ENCODE measurements at places on chromosomes 7 and 10. TPM values are rescaled to one million over a fixed set of nuclear protein-coding genes. Genes with fewer than 3 reads are reported as not detected.

GRCh38 chr7:136549756-136550155 lies 318.7 kb upstream of the CHRM2 start:
- no peak for DNase-seq

GRCh38 chr10:35641676-35642034 lies 441 bp downstream of the FZD8 start:
- DNase-seq: no peak

DNA sequence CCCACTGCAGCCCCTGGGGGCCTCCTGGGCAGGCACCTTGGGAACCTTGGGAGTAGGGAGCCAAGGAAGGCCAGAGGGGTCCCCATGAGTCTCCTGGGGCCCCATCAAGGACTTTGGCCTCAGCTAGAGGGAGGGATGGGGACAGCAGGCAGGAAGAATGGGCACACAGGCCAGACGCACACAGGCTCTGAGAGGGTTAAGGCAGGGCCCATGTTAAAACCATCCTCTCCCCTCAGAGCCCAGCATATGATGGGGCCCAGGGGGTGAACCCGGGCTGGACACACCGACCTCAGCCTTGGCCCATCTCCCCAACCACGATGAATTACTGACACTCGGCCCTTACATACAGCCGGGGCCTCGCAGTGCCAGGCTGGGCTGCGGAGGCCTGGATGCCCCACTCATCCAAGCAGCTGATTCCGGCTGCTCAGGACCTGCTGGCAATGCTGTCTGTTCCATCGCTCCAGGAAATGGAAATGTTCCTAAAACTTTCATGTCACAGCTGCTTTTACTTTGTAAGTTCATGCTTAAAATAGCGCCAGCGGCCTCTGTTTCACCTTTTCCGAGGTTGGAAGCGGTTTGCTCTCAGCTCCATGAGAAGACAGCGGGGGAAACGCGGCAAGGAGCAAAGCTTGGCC lies 17.3 kb upstream of the INPP5A start:
- peak; percentile 50 for DNase-seq

TM9SF3 gene
- total RNA-seq: 118 TPM

FAM25C gene
- total RNA-seq: not detected

LIPN gene
- not detected for total RNA-seq

EIF3A gene
- total RNA-seq: 124 TPM

PAX4 gene
- not detected for total RNA-seq
